GM20000 (cell line): ENCODE measurements at places on chromosomes 11 and 22.

DNA sequence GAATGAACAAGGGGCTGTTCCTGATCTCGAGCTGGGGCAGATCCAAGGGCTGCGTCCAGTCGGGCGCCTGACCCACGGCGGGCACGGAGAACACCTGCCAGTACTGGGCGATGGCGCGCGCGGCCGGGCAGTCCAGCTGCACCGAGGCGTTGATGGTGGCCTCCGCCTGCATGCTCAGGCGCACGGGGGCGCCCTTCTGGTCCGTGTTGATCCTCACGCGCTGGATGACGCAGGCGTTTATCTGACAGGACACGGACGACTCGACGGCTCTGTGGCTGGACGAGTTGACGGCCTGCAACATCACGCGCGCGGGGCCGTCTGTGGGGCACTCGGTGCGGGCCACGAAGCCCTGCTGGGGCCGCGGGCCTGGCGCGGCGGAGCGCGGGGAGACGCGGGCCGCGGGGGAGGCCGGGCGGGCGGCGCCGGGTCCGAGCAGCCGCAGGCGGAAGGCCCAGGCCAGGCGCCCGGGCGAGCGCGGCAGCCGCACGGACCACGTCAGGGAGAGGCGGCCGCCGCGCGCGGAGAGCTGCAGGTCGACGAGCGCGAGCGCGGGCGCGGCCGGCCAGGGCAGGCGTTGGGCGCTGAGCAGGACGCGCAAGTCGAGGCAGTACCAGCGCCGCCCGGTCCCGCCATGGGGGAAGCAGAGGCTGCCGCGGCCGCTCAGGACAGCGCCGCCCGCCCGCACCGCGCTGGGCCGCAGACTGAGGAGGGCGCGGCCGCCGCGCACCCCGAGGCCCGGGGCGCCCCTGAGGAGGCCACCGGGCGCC, 511 bp downstream of the PKDREJ start:
- DNase-seq: peak; percentile 63

DNA sequence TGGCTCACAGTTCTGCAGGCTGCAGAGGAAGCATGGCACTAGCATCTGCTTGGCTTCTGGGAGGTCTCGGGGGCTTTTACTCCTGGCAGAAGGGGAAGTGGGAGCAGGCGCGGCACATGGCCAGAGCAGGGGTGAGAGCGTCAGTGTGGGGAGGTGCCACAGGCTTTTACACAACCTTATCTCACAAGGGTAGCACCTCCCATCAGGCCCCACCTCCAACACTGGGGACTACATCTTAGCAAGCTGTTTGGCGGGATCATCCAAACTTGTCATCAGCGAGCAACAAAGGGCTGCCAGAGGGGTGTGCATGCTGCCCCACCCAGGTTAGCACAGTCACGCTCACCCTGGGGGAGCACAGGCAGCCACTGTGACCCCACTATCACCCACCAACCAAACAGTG, 18.9 kb upstream of the YPEL1 start:
- no peak for DNase-seq

DNA sequence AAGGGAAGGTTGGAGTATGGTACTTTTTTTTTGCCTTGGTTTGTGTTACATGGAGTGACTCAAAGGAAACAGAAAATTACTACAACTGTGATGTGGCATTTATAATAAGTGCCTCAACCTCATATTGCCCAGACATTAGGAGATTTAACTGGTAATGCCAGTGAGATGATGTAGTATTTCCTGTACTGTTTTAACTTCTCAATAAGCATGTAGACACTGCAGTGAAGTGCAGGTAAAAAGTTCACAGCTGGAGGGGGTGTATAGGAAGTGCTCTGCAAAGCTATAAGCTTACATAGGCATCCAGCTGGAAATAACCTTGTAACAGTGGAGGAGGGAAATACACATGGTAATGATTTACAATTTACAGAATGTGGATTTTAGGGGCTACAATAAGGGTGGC, 138.2 kb upstream of the MTMR2 start:
- DNase-seq: no peak

- DNase-seq: no peak
Measured at GRCh38 chr11:130580372-130580771, 131.9 kb downstream of the ADAMTS15 start.

DNA sequence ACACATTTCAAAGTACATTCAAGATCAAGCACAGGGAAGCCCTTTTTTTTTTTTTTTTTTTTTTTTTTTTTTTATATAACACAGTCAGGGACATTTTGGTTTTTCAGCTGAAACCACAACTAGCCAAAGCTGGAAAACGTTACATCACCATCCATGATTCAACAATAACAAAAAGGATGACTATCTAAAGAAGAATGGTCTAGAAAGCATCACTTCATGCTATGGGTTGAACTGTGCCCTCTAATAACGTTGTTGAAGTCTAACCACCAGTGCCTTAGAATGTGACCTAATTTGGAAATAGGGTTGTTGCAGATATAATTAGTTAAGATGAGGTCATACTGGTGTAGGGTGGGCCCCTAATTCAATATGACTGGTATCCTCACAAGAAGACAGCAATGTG, 46.6 kb downstream of the MTMR2 start:
- no peak for DNase-seq
